Endothelial cell (in vitro differentiated cells): ENCODE measurements at places on chromosomes 2 and 18.

DNA sequence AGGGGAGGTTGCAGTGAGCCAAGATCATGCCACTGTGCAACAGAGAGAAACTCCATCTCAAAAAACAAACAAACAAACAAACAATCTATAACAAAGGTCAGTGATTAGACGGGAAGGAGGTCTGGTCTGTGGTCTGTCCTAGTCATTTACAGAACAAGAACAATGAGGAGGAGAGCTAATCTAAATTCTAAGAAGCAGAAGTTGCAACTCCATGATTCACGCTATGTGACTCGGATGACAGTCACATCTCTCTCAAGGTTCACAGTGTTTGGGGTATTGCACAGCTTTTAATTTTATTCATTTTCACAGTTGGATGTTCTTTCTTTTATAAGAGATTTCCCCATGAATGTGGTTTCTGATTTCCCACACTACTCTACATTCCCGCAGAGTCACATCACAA, 218.7 kb upstream of the PIEZO2 start:
- DNase-seq, result no peak
- no peaks in the 10 kb centered on the region for H3K4me1 ChIP-seq
- no peaks in the 10 kb centered on the region for H3K27me3 ChIP-seq
- no peak overlapping the region for H3K4me3 ChIP-seq
- no peaks in the 10 kb centered on the region for H3K36me3 ChIP-seq

GRCh38 chr2:213166109-213166508, 14.7 kb upstream of the IKZF2 start:
- H3K27ac ChIP-seq, result no peak overlapping the region
- no peaks in the 10 kb centered on the region for H3K27me3 ChIP-seq
- no peaks in the 10 kb centered on the region for H3K36me3 ChIP-seq

DNA sequence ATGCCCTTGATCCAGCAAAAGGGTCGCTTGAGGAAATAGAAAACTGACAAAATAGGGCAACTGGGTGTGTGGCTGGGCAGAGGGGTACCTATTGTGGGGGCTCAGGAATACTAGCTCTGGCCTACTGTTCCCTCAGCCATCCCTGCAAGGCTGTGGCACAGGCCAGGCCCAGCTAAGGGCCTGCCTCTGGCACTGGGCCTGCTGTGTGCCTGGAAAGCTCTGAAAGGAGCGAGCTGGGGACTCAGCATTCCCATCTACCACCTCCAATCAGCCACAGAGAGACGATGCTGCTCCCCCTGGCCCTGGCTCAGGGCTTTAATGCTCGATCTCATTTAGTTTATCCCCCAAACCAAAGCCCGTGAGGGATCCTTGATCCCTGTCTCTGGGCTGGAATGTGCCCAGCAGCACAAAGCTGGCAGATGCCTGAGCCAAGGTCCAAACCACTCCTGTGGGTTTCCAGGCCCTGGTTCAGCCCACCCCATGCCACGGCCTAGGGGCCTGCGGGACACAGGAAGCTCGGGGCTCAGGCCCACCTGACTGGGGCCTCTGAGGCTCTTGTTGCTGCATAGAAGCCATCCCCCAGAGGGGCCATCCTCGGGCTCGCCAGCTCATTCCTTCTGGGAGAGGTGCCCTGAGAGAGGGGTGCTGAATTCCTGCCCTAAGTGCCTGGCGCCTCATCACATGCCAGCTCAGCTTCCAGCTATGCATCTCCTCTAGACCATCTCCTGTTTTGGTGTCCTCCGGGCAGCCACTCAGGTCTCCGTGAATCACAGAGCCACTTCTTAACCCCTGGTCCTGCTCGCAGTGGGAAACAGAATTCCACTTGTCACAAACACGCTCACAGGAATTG, 43.0 kb upstream of the KCNF1 start:
- H3K27me3 ChIP-seq, result peaks cover 12% of the 10 kb centered on the region
- no peak overlapping the region for H3K4me3 ChIP-seq
- DNase-seq, result no peak
- H3K27ac ChIP-seq, result no peak overlapping the region

DNA sequence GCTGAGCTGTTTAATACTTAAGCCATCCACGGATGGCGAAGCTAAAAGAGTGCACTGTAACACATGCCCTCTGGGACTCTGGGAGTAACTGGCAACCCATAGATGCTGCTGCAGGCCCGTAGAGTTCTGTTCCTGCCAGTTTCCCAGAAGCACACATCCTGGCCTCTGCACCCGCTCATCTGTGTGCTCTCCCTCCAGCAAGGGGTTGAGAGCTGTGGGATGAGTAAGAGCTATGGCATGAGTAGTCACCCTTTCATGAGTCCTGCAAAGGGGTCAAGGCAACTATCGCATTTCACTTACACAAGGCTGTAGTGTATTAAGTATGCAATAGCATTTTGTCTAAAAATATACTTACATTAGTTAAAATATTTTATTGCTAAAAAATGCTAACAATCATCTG, 1341.8 kb upstream of the NXPH2 start:
- no peaks in the 10 kb centered on the region for H3K4me1 ChIP-seq
- H3K36me3 ChIP-seq, result no peaks in the 10 kb centered on the region
- H3K27me3 ChIP-seq, result no peaks in the 10 kb centered on the region
- no peak for DNase-seq

GRCh38 chr2:70656421-70657010, 102.9 kb upstream of the TGFA start:
- no peak for DNase-seq
- H3K4me3 ChIP-seq, result no peak overlapping the region
- H3K4me1 ChIP-seq, result no peaks in the 10 kb centered on the region
- H3K36me3 ChIP-seq, result peaks cover 3% of the 10 kb centered on the region
- H3K27me3 ChIP-seq, result peaks cover 3% of the 10 kb centered on the region

DNA sequence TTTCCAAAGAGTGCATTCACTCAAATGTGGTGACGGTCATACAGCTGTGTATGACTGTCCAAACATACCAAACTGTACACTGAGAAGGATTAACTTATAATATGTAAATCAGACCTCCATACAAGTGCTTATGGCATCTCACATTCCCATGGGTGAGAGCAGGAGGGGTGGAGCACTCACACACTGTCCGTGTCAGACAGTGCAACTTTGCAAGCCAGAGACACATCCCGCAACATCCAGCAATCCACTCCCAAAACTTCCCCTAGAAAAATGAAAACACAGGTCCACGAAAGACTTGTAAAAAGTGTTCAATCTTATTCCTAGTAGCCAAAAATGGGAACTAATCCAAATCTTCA, 36.4 kb downstream of the FAM168B start:
- no peak overlapping the region for H3K27ac ChIP-seq
- H3K4me1 ChIP-seq, result peaks cover 19% of the 10 kb centered on the region
- no peaks in the 10 kb centered on the region for H3K27me3 ChIP-seq
- peaks cover 49% of the 10 kb centered on the region for H3K36me3 ChIP-seq
- H3K4me3 ChIP-seq, result no peak overlapping the region

GRCh38 chr2:10347562-10347948, 44.9 kb downstream of the HPCAL1 start:
- H3K27ac ChIP-seq, result no peak overlapping the region
- no peak for DNase-seq
- H3K4me1 ChIP-seq, result peaks cover 44% of the 10 kb centered on the region
- H3K36me3 ChIP-seq, result peaks cover 10% of the 10 kb centered on the region
- no peak overlapping the region for H3K4me3 ChIP-seq

GRCh38 chr2:43402002-43402401, 175.6 kb upstream of the ZFP36L2 start:
- peaks cover 5% of the 10 kb centered on the region for H3K4me1 ChIP-seq
- no peak for DNase-seq
- H3K27me3 ChIP-seq, result no peaks in the 10 kb centered on the region
- H3K4me3 ChIP-seq, result no peak overlapping the region

DNA sequence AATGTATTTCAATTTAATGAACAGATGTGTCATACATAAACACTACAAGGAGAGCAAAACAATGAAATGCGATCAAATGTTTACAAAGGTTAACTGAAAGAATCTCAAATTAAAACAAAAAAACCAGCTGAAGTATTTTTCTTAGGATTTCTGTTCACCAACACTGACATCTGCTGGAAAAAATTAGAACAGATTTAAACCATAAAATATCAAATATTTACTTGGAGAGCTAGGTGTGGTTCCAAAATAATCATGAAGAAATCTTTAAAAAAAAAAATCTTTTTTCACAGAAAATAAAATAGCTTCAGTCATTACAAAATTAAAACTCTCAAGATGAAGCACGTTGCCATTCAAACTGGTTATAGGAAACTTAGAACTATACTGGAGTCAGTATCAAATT, 13.8 kb downstream of the MMADHC start:
- peaks cover 21% of the 10 kb centered on the region for H3K36me3 ChIP-seq
- H3K27ac ChIP-seq, result no peak overlapping the region
- no peak for DNase-seq
- no peak overlapping the region for H3K4me3 ChIP-seq
- H3K27me3 ChIP-seq, result no peaks in the 10 kb centered on the region

GRCh38 chr2:26737221-26737620, 26.9 kb upstream of the SLC35F6 start:
- H3K4me1 ChIP-seq, result peaks cover 6% of the 10 kb centered on the region
- H3K27me3 ChIP-seq, result peaks cover 11% of the 10 kb centered on the region
- DNase-seq, result no peak

DNA sequence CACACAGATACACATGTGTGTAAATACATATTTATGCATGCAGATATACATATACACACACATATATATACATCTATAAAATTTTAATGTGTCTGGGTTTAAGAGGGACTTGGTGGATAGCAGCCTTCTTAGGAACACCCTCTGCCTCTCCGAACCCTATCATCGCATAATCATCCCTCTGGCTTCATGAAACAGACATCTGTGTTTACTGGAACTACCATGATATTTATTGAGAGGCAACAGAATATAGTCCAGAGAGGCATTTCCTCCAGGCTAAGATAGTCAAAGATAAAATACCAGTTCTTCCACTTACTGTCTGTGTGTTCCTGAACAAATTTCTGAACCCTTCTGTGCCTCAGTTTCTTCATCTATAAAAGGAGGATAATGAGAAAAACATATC, 239.0 kb upstream of the FANCL start:
- H3K27me3 ChIP-seq, result no peaks in the 10 kb centered on the region
- DNase-seq, result no peak
- no peak overlapping the region for H3K27ac ChIP-seq
- no peaks in the 10 kb centered on the region for H3K36me3 ChIP-seq

GRCh38 chr2:27884601-27885000, 5.6 kb downstream of the RBKS start:
- no peak overlapping the region for H3K27ac ChIP-seq
- DNase-seq, result no peak
- H3K4me1 ChIP-seq, result peaks cover 2% of the 10 kb centered on the region

- H3K4me1 ChIP-seq, result no peaks in the 10 kb centered on the region
- no peak for DNase-seq
- peaks cover 32% of the 10 kb centered on the region for H3K36me3 ChIP-seq
- H3K27ac ChIP-seq, result no peak overlapping the region
- H3K27me3 ChIP-seq, result peaks cover 15% of the 10 kb centered on the region
Observed at GRCh38 chr2:73253901-73254300, 19.8 kb downstream of the CCT7 start.

- H3K27ac ChIP-seq, result no peak overlapping the region
- H3K4me3 ChIP-seq, result no peak overlapping the region
- no peaks in the 10 kb centered on the region for H3K36me3 ChIP-seq
Observed at GRCh38 chr2:174840436-174840835, 76.2 kb upstream of the CHRNA1 start.

DNA sequence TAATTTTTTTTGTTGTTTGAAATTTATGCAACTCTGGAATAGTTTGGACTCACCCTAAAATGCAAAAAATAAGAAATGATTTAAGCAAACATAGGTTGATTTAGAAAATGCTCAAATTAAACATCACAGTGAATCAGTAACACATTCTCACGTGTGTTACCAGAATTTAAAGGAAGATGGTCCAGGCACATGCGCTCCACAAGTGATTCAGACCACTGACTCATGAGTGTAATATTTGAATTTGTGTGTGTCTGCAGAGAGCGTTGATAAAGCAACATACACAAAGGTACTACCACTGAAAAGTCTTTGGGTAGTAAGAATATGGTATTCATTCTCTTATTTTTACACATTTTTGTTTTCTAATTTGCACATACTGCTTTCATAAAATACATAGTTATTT, 7.9 kb downstream of the SS18 start:
- no peak overlapping the region for H3K4me3 ChIP-seq
- H3K4me1 ChIP-seq, result no peaks in the 10 kb centered on the region
- DNase-seq, result no peak
- no peak overlapping the region for H3K27ac ChIP-seq
- peaks cover 6% of the 10 kb centered on the region for H3K36me3 ChIP-seq
- H3K27me3 ChIP-seq, result peaks cover 4% of the 10 kb centered on the region

- no peak for DNase-seq
- H3K4me3 ChIP-seq, result no peak overlapping the region
- no peaks in the 10 kb centered on the region for H3K36me3 ChIP-seq
- H3K27ac ChIP-seq, result no peak overlapping the region
- no peaks in the 10 kb centered on the region for H3K27me3 ChIP-seq
- peaks cover 2% of the 10 kb centered on the region for H3K4me1 ChIP-seq
Observed at GRCh38 chr18:23995180-23995579, 19.4 kb upstream of the TTC39C start.

DNA sequence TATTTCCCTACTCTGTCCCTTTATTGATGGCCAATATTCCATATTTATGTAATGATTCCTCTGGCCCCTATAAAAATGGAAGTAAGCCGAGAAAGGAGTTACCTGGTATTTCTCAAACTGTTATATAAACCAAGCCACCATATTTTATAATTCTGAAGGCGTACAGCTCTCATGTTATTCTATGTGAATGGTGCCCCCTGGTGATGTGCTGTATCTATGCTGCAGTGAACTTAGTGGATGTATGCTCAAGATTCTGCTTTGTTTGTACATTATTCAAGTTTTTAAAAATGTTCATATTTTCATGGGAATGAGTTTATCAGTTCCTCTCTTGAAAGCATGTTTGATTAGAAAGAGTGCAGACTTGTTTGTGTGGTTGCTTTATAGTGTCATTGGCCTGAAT, 194.5 kb upstream of the LRRTM1 start:
- no peaks in the 10 kb centered on the region for H3K36me3 ChIP-seq
- no peaks in the 10 kb centered on the region for H3K4me1 ChIP-seq
- no peak overlapping the region for H3K27ac ChIP-seq
- peaks cover 1% of the 10 kb centered on the region for H3K27me3 ChIP-seq

GRCh38 chr2:105187531-105187930, 54.0 kb upstream of the GPR45 start:
- no peak for DNase-seq
- no peak overlapping the region for H3K4me3 ChIP-seq
- peaks cover 3% of the 10 kb centered on the region for H3K27me3 ChIP-seq
- H3K36me3 ChIP-seq, result no peaks in the 10 kb centered on the region
- no peak overlapping the region for H3K27ac ChIP-seq
- peaks cover 2% of the 10 kb centered on the region for H3K4me1 ChIP-seq

DNA sequence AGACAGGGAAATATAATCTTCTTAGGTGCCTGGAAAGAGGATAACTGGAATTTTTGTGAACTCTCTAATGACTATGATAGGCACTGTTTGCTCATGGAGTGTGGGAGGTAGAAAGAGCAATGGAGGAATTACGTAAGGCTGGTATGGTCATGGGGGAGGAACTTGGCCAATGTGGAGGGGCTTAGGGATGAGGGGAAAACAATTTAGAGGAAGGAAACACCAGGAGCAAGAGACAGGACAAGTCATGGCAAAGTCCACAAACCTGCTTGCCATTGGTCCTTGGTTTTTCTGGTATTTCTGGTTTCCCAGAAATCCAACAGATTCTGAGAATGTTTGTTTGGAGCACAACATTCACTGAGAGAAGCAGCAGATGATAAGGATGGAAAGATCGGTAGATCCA, 274.2 kb downstream of the DYSF start:
- H3K27ac ChIP-seq, result no peak overlapping the region
- peaks cover 2% of the 10 kb centered on the region for H3K36me3 ChIP-seq
- no peaks in the 10 kb centered on the region for H3K4me1 ChIP-seq
- no peak for DNase-seq
- peaks cover 6% of the 10 kb centered on the region for H3K27me3 ChIP-seq
- no peak overlapping the region for H3K4me3 ChIP-seq

- H3K27ac ChIP-seq, result no peak overlapping the region
- no peak for DNase-seq
- H3K4me3 ChIP-seq, result no peak overlapping the region
Observed at GRCh38 chr2:179247318-179248023, 17.2 kb downstream of the SESTD1 start.
